ENCODE measurements at places on chromosomes 13 and 19. TPM values are rescaled to one million over a fixed set of nuclear protein-coding genes. Genes with fewer than 3 reads are reported as not detected.

GRK1 gene
- 0.12 TPM for polyA plus RNA-seq

IRS2 gene
- 7.0 TPM for polyA plus RNA-seq

ZSCAN4 gene
- not detected for polyA plus RNA-seq

NKPD1 gene
- 0.06 TPM for polyA plus RNA-seq

EFNB2 gene
- 2.8 TPM for polyA plus RNA-seq

VSTM1 gene
- polyA plus RNA-seq, result 0.24 TPM

MBD3L5 gene
- polyA plus RNA-seq, result not detected

GPX4 gene
- 925 TPM for polyA plus RNA-seq

DNA sequence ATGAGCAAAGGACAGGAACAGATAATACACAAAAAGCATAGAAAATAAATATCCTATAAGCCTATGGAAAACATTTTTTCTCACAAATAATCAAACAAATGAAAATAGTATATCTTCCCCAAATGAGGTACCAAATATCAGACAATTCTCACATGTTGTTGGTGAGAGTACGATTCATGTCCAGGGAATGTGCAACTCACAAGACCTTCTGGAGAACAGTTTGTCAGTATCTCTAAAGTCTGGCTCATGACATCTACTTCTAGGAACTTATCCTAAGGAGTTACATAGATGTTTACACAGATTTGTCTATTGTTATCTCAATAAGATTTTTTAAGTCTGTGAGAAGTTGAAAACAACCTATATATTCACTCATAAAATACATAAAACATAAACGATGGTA is 80.3 kb upstream of the ARHGEF7 start:
- H3K4me3 ChIP-seq, result no peak overlapping the region
- H3K27me3 ChIP-seq, result peaks cover 17% of the 10 kb centered on the region
- no peaks in the 10 kb centered on the region for H3K4me1 ChIP-seq
- H3K36me3 ChIP-seq, result no peaks in the 10 kb centered on the region
- H3K27ac ChIP-seq, result no peak overlapping the region
- no peak for DNase-seq

- peaks cover 4% of the 10 kb centered on the region for H3K4me1 ChIP-seq
- H3K27me3 ChIP-seq, result no peaks in the 10 kb centered on the region
- no peaks in the 10 kb centered on the region for H3K36me3 ChIP-seq
- DNase-seq, result no peak
- H3K4me3 ChIP-seq, result no peak overlapping the region
- H3K27ac ChIP-seq, result no peak overlapping the region
Observed at GRCh38 chr19:48487948-48488347, 18.8 kb downstream of the CYTH2 start.

- no peaks in the 10 kb centered on the region for H3K27me3 ChIP-seq
- H3K36me3 ChIP-seq, result peaks cover 13% of the 10 kb centered on the region
- DNase-seq, result peak; percentile 96
- H3K27ac ChIP-seq, result peak within 1 kb of the TSS; percentile 97
- H3K4me3 ChIP-seq, result peak within 1 kb of the TSS; percentile 59
Observed at GRCh38 chr19:47274071-47274890, at the start of gene INAFM1. INAFM1 (plus strand) TSS chr19:47274885; CDS start chr19:47274920, 35 bp downstream.

- H3K27ac ChIP-seq, result no peak overlapping the region
- no peaks in the 10 kb centered on the region for H3K27me3 ChIP-seq
- no peaks in the 10 kb centered on the region for H3K36me3 ChIP-seq
- no peak for DNase-seq
- H3K4me3 ChIP-seq, result no peak overlapping the region
Observed at GRCh38 chr13:50706505-50706904, 137.0 kb downstream of the DLEU7 start.

- H3K27ac ChIP-seq, result no peak overlapping the region
- H3K4me1 ChIP-seq, result no peaks in the 10 kb centered on the region
- H3K4me3 ChIP-seq, result no peak overlapping the region
- H3K36me3 ChIP-seq, result peaks cover 18% of the 10 kb centered on the region
- DNase-seq, result no peak
- no peaks in the 10 kb centered on the region for H3K27me3 ChIP-seq
Observed at GRCh38 chr19:49554701-49555181, 25.6 kb downstream of the NOSIP start.

DNA sequence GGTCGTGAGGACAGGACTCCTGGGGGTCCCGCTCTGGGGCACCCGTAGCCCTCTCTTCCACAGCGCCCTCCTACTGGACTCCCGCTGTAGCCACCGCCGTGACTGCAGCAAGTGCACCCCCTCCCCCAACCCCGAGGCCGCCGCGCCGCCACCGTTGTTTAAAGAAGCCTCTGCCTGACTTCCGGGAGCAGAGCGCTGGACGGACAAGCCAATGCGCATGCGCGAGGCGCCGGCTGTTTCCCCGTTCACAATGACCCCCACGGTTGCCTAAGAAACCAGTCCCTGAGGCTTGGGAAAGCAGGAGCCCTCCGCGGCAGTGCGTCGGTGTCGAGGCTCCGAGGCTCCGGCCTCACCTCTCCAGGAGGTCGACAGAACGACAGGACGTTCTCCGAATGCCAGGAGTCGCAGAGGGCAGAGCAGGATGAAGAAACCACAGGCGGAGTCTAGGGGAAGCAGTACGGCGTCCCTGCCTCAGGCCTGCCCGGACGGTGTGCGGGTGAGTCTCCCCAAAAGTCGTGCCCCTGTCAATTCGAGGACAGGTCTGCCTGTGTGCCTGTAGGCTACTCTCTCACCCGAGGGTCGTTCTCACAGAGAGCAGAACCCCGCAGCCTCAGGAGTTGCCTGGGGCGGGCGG is 70.5 kb upstream of the ZNF420 start:
- H3K27ac ChIP-seq, result no peak overlapping the region
- no peaks in the 10 kb centered on the region for H3K36me3 ChIP-seq
- no peak overlapping the region for H3K4me3 ChIP-seq
- H3K4me1 ChIP-seq, result no peaks in the 10 kb centered on the region
- H3K27me3 ChIP-seq, result no peaks in the 10 kb centered on the region
- peak; percentile 28 for DNase-seq

DNA sequence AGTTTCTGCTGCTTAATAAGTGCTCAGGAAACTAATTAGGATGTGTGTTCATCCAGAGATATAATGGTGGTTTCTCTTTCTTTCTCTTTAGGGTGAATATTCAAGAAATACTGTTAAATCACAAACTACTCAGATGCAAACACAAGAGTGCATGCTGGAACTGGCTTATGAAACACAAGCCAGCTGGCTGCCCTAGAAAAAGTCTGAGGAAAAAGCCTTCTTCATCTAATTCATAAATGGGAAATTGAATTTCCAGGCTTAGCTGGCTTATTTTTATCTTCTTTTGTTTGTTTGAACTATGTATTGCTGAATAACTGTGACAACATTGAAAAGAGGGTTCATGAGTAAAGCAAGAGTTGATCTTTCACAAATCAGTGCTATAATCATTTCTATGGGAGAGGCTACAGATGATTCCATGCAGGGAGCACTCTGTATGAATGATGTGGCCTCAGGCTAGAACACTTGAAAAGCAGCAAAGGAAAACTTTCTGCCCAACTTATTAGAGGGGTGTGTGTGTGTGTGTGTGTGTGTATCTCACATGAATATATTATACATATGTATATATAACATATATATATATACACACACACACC is 69.8 kb upstream of the SCEL start:
- DNase-seq, result no peak
- no peaks in the 10 kb centered on the region for H3K36me3 ChIP-seq
- no peaks in the 10 kb centered on the region for H3K27me3 ChIP-seq
- H3K4me3 ChIP-seq, result no peak overlapping the region
- no peaks in the 10 kb centered on the region for H3K4me1 ChIP-seq

GRCh38 chr13:36028359-36029025 is 102.7 kb downstream of the DCLK1 start:
- DNase-seq, result no peak
- H3K4me1 ChIP-seq, result peaks cover 15% of the 10 kb centered on the region
- no peak overlapping the region for H3K27ac ChIP-seq
- H3K27me3 ChIP-seq, result no peaks in the 10 kb centered on the region

- H3K4me1 ChIP-seq, result no peaks in the 10 kb centered on the region
- H3K27me3 ChIP-seq, result no peaks in the 10 kb centered on the region
- DNase-seq, result no peak
- H3K4me3 ChIP-seq, result no peak overlapping the region
Observed at GRCh38 chr13:113968463-113969310, 5.2 kb downstream of the C13orf46 start.

DNA sequence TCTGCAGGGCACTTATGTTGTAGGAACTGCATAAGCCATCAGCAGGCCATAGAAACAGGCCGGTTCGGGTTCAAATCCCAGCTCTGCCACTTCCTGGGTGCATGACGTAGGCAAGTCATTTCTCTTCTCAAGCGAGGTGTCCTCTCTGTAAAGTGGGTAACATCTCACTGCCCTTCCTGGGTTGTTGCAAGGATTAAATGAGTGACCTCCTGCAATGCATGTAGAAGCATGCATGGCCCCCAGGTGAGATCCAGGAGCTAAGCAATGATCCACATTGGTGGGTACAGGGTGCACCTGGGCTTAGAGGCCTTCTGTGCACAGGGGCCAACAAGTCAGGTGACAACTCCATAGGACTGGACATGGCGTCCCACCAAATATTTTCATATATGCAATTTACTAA is 13.8 kb downstream of the PHLDB3 start:
- peaks cover 4% of the 10 kb centered on the region for H3K36me3 ChIP-seq
- H3K4me3 ChIP-seq, result no peak overlapping the region
- no peaks in the 10 kb centered on the region for H3K4me1 ChIP-seq
- H3K27me3 ChIP-seq, result no peaks in the 10 kb centered on the region
- no peak for DNase-seq

GRCh38 chr13:79549355-79550106 is 68.6 kb downstream of the NDFIP2 start:
- H3K27me3 ChIP-seq, result no peaks in the 10 kb centered on the region
- no peak overlapping the region for H3K4me3 ChIP-seq
- peaks cover 13% of the 10 kb centered on the region for H3K36me3 ChIP-seq

DNA sequence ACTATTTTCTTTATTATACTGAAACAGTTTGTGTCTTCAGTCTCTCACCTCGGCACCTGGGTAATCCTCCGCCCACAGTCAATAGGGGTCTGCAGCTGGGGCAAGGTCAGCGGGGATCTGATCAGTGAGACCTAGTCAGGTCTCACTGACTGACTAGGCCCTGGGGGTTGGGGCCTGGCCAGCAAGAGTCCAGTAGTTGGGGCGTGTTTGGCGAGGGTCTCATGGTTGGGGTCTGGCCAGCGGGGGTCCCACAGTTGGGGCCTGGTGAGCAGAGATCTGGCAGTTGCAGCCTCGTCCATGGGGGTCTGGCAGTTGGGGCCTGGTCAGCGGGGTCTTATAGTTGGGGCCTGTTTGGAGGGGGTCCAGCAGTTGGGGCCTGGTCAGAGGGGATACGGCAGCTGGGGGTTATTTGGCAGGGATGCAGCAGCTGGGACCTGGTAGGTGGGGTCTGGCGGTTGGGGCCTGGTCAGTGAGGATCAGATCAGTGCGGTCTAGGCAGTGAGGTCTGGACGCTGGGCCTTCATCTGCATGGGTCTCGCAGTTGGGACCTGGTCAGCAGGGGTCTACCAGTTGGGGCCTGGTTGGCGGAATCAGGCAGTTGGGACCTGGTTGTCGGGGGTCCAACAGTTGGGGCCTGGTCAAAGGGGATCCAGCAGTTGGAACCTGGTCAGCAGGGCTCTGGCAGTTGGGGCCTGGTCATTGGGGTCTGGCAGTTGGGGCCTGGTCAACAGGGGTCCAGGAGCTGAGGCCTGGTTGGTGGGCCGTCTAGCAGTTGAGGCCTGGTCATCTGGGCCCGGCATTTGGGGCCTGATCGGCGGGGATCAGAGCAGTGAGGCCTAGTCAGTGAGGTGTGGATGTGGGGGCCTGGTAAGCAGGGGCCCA is 61.1 kb upstream of the TPM4 start:
- no peaks in the 10 kb centered on the region for H3K4me1 ChIP-seq
- DNase-seq, result peak; percentile 4
- H3K36me3 ChIP-seq, result no peaks in the 10 kb centered on the region
- H3K27me3 ChIP-seq, result no peaks in the 10 kb centered on the region
- no peak overlapping the region for H3K27ac ChIP-seq
- H3K4me3 ChIP-seq, result no peak overlapping the region

GRCh38 chr13:22655106-22655852 is 525.5 kb upstream of the SGCG start:
- H3K27me3 ChIP-seq, result no peaks in the 10 kb centered on the region
- no peaks in the 10 kb centered on the region for H3K4me1 ChIP-seq
- DNase-seq, result no peak
- no peak overlapping the region for H3K27ac ChIP-seq
- H3K36me3 ChIP-seq, result no peaks in the 10 kb centered on the region

DNA sequence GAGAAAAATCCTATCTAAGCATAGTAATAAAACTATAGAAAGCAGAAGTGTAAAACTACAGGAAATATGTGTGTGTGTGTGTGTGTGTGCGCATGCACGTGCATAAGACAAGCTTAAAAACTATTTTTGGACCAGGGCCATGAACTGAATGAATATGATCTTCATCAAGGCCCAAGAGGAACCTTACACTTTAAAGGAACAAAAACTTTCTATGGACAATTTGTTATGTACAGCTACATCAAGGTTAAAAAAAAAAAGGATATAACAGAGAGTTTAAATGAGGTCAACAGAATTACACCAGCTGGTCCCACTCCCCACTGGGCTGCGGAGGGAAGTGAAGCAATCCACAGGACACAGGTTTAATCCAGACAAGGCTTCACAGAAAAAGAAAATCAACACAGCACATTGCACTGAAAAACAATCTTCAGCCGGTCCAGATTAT is 151.1 kb downstream of the LHFPL6 start:
- no peaks in the 10 kb centered on the region for H3K27me3 ChIP-seq
- H3K36me3 ChIP-seq, result no peaks in the 10 kb centered on the region
- DNase-seq, result no peak
- H3K4me3 ChIP-seq, result no peak overlapping the region
- no peak overlapping the region for H3K27ac ChIP-seq

DNA sequence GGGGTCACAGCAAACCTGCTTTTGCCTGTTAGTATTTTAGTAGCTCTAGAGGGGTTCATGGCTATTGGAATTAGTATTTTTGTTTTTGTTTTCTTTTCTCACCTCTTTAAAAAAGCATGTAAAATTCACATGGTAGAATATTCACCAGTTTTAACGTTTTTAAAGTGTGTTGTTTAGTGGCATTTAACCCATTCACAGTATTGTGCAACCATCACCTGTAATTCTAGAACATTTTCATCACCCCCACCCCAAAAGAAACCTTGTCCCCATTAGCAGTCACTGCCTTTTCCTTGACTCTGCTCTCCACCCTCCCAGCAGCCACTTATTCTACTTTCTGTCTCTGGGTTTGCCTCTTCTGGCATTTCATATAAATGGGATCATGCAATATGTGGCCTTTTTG is 39.8 kb downstream of the GATAD2A start:
- H3K27me3 ChIP-seq, result no peaks in the 10 kb centered on the region
- H3K36me3 ChIP-seq, result no peaks in the 10 kb centered on the region
- no peak overlapping the region for H3K4me3 ChIP-seq
- peaks cover 10% of the 10 kb centered on the region for H3K4me1 ChIP-seq

DNA sequence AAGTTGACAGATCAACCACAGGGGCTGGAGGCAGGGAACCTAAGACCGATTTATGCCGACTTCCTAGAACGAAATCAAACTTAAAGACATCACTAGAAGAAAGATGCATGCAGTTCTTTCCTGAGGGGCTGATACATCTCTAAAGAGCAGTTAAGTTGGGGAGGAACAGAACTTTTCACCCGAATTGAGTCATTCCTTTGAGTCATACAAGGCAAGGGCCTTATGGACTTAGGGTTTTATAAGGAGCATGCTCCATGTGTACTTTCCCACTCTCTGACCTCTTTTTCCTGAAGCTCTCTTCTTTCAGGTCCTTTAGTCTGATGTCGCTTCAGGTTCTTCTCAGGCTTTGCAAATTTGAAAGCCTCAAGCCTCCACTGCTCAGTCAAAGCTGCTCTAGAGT is 7.9 kb upstream of the FBXL3 start:
- H3K27ac ChIP-seq, result no peak overlapping the region
- H3K27me3 ChIP-seq, result no peaks in the 10 kb centered on the region
- no peaks in the 10 kb centered on the region for H3K36me3 ChIP-seq
- H3K4me3 ChIP-seq, result no peak overlapping the region
- H3K4me1 ChIP-seq, result no peaks in the 10 kb centered on the region

- peaks cover 18% of the 10 kb centered on the region for H3K4me1 ChIP-seq
- no peak for DNase-seq
- no peaks in the 10 kb centered on the region for H3K27me3 ChIP-seq
- peak overlapping the region; percentile 76 for H3K27ac ChIP-seq
- H3K4me3 ChIP-seq, result peak overlapping the region; percentile 68
Observed at GRCh38 chr19:45791744-45792469, 738 bp downstream of the DMWD start.
